ENCODE measurements at places on chromosomes 2 and 18. TPM values are rescaled to one million over a fixed set of nuclear protein-coding genes. Genes with fewer than 3 reads are reported as not detected.

DNA sequence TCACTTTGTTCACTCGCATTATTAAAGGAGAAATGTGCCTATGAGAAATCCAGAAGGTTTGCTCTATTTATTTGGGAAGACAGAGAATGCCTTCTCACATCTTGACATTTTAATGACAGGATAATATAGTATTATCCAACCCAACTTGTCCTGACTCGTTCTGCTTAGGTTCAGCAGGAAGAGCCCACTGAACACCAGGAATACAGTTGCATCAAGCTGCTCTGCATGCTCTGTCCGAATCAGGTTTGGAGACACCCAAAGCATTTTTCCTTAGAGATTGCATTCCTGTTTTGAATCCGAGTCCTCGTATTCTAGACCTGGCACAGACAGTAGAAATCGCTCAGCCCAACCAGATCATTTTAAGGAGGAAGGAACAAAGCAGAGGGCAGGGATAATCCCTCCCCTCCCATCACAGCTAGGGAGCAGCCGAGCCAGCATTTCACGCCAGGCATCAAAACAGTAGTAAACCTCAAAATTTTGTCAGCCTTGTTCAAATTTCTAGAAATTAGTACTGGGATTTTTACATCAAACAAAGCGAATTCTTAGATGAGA, 837.4 kb upstream of the ID2 start:
- no peak for DNase-seq

Gene VSNL1
- 26.6 TPM for total RNA-seq

- DNase-seq = no peak
These were observed 59.9 kb upstream of the REG3A start for GRCh38 chr2:79219383-79219988.

DNA sequence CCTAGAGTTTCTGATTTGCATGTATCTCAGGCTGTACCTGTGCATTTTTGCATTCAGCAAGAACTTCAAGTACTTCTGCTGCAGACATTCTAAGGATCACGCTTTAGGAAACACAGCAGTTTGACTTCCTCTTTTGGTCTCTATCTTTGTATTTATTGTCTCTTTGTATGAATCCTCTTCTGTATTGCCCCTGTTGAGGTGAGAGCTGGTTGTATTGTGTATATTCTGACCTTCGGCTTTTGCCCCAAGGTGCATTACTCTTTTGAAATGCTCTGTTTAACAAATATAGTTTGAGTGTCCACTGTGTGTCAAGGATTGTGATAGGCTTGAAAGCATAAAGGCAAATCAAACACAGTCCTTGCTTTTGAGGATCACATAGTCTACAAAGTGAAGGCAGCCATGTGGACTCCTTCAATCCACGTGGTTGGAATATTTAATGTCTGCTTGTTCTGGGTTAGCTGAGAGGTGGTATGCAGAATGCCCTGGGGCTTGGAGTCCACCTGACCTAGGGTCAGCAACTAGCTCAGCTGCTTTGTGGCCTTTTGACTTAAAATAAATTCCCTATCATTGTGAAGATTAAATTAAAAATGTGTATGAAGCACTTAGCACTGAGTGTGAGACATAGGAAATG, 108.1 kb downstream of the LYPD6 start:
- no peak for DNase-seq

DNA sequence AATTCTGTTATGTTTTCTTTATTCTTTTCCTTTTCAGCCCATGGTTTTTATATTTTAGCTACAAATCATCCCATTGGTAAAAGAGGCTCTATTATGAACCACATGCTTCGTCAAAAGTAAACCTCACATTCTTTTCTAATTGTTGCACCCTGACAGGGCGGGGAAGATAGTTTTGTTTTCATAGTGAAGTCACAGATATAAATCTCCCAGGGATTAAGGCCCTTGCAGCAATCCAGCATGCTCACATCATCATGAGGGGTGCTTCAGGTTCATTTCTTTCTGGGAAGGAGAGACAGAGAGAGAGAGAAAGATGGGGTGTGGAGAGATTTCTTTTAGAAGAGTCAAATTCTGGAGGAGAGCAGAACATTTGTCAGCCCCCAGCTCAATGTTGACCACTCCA, 124.5 kb upstream of the CDC42EP3 start:
- no peak for DNase-seq

DNA sequence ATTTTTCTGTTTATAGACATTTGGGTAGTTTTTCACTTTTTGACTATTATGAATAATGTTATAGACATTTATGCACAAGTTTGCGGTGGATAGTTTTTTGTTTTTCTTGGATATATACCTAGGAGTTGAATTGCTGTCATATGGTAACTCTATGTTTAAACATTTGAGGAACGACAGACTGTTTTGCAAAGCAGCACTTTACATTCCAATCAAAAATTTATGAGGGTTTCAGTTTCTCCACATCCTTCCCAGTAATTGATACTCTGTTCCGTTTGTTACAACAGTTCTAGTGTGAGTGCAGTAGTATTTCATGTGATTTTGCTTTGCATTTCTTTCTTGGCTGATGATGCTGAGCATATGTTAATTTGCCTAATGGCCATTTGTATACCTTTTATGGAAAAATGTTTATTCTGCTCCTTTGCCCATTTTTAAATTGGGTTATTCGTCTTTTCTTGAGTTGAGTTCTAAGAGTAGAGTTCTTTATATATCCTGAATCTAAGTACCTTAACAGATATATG, 617.3 kb upstream of the LRATD1 start:
- no peak for DNase-seq

GRCh38 chr2:187338679-187339121, 109.4 kb downstream of the CALCRL start:
- DNase-seq = peak; percentile 16

- DNase-seq = no peak
These were observed 1550.2 kb downstream of the LRP1B start for GRCh38 chr2:140580532-140581151.

Gene CYS1
- 3.5 TPM for total RNA-seq

All from left cardiac atrium (tissue), 4 donors.